Bronchial epithelial cell (primary cell): ENCODE measurements at places on chromosomes 1 and 21.

DNA sequence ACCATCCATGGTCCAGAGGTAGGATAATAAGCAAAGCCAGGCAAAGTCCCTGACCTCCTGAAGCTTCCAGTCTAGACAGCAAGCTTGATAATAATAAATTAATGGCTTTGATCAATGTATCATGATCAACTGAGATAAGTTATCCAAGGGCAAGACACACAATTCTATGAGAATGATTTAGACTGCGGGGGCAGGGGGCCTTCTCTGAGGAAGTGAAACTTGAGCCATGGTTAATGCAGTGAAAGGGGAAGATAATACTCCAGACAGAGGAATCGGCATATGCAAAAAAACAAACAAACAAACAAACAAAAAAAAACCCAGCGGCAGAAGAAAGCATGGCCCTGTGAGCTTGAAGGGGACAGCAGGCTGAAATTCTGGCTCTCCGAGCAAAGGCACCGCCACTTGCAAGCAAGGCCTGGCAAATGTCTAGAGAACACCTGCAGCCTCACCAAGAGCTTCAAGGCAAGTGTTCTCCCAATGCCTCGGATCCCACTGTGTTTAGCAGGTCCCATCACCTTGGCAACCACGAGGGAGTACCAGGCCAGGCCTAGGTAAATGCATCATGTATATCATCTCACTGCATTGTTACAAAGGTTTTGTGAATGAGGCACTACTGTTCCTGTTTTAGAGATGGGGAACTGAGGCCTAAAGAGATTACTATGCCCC is 24.9 kb downstream of the CSMD2 start:
- DNase-seq = no peak

DNA sequence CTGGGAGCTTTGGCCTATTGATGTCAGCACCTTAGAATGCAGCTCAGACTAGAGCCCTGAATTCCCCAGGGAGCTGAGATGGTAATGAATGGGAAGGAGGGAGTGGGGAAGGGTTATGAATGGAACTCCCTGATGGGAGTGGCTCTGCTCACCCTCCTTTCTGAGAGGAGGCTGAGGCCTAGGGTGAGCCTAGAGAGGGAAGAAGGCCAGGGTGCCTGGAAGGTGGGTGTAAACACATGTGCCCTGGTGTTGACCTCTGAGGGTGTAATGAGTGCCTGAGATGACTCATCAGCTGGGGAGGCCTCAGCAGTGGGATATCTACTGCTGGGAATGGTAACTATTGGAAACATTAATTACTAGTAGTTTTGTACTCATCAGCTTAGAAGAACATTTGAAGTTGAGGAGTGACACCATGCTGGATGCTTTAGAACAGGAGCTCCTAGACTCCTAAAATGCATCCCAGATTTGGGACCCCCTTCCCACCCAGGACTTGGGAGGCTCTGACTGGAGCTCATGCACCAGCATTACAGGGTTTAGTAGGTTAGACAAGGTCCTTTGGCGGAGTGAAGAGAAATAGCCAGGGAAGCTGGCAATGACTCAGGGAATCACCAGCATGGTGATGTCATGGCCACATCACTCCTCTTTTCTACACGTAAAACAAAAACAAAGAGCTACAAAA is 16.0 kb upstream of the PIGV start:
- DNase-seq = peak; percentile 88

DNA sequence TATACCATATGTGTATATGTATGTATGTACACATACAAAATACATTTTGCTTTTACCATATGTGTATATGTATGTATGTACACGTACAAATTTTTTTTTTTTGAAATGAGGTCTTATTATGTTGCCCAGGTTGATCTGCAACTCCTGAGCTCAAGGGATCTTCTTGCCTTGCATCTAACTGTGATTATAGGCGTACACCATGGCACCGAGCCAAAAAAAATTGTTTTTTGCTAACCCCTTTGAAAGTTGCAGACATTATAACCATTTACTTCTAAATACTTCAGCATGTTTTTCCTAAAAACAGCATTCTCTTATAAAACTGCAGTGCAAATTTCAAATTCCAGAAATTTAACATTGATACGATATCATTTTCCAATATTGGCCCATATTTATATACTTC is 147.0 kb downstream of the POU2F1 start:
- DNase-seq = no peak

GRCh38 chr1:184791550-184791900 is 36.9 kb upstream of the EDEM3 start:
- no peak for DNase-seq

DNA sequence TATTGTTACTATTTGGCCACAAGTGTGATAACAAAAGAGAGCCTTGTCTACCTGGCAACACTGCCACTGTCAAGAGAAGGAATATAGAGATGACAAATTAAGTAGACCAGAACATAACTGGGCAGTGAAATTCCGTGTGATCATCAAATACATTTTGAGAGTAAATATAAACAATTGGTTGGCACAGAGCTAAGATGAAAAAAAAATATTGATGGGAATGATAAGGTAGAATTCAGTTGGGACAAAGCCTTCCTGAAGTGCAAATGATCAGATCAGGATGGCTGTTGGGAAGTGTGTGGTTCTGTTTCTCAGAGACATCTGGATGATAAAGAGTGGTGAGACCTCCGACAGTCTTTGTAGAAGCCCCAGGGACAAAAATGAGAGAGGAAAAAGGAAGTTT is 205.5 kb upstream of the CAMK1G start:
- no peak for DNase-seq

DNA sequence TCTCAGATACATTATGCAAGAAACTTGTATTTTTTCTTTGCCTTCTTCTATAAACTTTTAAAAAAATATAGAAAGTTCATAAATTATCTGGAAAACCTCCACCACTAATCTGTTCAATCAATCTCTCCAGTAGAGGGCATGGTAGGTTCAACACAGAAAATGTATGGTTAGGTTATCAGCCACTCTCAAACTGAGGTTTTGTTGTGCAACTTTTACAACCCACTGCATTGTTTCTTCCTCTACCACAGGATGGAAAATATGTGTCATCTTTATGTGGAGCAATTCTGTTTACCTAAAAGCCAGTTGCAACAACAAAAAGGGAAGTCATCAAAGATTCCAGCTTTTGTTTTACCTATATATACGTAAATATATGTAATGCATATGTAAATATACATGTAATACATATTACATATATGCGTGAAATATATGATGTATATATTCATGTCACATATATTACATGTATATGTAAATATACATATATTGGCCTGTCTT is 3.0 kb upstream of the RGS2 start:
- DNase-seq = peak; percentile 97

DNA sequence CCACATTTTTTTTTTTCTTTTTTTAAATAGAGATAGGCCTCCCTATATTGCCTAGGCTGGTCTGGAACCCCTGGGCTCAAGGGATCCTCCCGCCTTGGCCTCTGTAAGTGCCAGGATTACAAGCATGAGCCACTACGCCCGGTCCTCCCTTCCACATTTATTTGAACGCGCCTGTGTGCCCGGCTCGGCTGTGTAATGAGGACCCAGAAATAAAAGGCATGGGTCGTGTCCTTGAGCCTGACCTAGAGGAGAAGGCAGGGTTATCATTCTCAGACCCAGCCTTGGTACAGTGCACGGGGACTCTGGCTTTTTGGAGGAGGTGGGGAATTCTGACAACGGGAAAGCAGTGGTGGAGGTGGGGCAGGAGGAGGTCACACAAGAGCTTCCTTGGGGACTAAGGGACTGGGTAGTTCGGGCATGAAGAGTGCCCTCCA is 841 bp downstream of the CENPF start:
- DNase-seq = no peak
